T-helper 2 cell (primary cell): ENCODE measurements at places on chromosomes 3 and 15.

DNA sequence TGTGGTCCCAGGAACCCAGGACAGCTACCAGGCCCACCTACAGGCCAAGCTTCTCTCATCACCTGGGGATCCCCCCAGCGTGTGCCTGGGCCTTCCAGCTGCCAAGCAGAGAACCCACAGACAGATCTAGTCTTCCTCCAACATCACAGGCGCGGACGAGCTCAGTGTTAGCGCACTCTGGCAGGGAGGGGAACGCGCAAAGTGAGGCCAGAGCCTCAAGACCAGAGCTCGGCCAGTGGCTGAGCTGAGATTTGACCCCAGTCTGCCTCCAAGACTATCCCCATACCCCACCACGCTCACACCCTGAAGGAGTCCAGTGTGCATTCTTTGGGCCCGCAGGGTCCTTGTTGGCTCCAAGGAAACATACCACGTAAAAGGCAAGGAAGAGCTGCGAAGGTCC lies 5.1 kb downstream of the MFGE8 start:
- DNase-seq, result no peak

GRCh38 chr15:69138963-69139362 lies 21.5 kb upstream of the GLCE start:
- DNase-seq, result no peak

GRCh38 chr3:129890125-129890524 lies 3.4 kb downstream of the TMCC1 start:
- DNase-seq, result no peak

- DNase-seq, result no peak
Observed at GRCh38 chr3:153138276-153139210, 23.5 kb upstream of the RAP2B start.

GRCh38 chr3:52311576-52312119 lies 4.5 kb upstream of the DNAH1 start:
- DNase-seq, result no peak

- DNase-seq, result no peak
Observed at GRCh38 chr3:10519236-10519635, 13.8 kb upstream of the ATP2B2 start.

GRCh38 chr3:47379411-47379899 lies 1.4 kb upstream of the PTPN23 start:
- DNase-seq, result no peak

DNA sequence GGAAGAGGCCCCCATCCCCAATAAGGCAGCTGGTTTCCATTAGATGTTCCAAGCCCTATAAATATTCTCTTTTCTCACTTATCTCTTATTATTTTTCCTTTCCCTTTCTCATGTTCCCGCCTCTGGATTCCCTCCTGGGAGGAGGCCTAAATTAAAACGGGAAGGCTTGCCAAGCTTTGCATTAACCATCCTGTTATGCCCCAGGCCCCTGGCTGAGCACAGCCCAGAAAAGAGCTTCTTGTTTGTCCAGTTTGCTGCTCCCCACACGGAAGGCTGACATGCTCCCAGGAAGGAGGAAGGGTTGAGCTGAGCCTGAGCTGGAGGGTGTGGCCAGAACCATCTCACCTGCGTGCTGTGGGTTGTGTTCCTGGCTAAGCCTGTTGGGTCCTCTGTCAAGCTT lies 63.1 kb upstream of the BOC start:
- DNase-seq, result no peak

- DNase-seq, result no peak
Observed at GRCh38 chr15:79128556-79128955, 38.0 kb upstream of the RASGRF1 start.

GRCh38 chr3:72615776-72616175 lies 232.5 kb downstream of the SHQ1 start:
- DNase-seq, result no peak

GRCh38 chr3:98563661-98564281 lies 29.6 kb downstream of the CPOX start:
- DNase-seq, result no peak

- no peak for DNase-seq
Observed at GRCh38 chr15:41792000-41792637, 17.8 kb downstream of the MAPKBP1 start.

DNA sequence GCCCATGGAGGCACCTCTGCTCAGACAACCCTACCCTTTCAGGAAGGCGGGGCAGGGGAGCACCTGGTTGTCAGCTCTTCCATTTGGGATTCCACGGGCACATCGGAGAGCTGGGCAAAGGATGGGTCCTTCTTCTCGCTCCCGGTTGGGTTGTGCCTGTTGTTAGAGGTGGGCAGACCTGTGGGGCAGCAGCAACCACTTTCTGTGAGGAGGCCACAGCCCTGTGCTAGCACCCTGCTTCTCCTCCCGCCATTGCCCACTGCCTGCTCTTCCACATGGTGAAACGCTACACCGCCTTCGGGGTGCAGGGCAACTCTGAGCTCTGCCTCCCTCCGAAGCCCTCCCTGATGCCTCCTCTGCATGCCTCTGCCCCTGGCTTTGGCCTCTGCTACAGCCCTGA lies 7.0 kb upstream of the HHATL start:
- no peak for DNase-seq

GRCh38 chr3:156586905-156587759 lies 32.2 kb upstream of the SSR3 start:
- no peak for DNase-seq

GRCh38 chr3:19348941-19349564 lies 200.7 kb downstream of the KCNH8 start:
- DNase-seq, result no peak

- DNase-seq, result no peak
Observed at GRCh38 chr3:123667784-123668183, 82.9 kb upstream of the HACD2 start.

- no peak for DNase-seq
Observed at GRCh38 chr15:90060797-90061196, 41.5 kb downstream of the IDH2 start.

GRCh38 chr3:14847613-14848541 lies 29.1 kb downstream of the FGD5 start:
- DNase-seq, result no peak

DNA sequence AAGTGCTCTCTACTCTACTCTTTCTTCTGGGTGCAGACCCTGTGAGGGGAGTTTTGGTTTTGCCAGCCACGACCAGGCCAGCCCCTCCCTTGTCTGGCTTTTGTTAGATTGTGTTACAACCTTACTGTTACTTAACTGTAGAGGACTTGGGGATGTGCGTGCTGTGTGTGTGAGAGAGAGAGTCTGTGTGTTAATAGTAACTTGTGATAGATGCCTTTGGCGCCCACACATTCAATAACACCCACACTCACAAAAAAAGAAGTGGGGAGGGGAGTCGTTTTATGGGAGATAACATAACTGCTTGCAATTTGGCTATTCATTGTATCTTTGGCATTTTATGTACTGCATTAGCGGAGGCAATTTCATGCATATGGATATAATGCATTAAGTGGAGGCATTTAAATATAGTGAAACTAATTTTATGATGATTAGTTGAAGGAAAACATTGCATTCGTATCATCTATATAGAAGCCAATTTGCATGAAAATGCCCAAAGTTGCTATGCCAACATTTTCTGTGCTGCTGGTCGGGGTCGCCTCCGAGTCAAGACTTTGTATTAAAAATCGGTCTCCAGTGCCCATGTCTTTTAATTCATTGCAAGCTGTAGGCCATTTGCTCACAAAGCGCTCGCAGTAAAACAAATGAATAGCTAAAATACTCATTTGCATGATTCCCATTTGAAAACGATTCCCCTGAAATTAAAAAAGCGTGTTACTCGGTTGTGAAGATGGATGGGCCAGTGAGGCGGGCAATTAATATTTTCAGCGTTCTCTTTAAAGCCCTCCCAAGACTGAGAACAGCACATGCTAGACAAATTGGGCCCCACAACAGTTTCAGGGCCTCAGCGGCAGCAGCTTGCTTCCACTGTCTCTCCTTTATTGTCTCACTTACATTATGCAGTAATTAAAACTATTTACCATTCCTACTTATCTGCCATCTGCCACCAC lies 158.5 kb upstream of the SMAD3 start:
- no peak for DNase-seq

GRCh38 chr3:44842376-44842775 lies 19.3 kb upstream of the TMEM42 start:
- DNase-seq, result no peak

DNA sequence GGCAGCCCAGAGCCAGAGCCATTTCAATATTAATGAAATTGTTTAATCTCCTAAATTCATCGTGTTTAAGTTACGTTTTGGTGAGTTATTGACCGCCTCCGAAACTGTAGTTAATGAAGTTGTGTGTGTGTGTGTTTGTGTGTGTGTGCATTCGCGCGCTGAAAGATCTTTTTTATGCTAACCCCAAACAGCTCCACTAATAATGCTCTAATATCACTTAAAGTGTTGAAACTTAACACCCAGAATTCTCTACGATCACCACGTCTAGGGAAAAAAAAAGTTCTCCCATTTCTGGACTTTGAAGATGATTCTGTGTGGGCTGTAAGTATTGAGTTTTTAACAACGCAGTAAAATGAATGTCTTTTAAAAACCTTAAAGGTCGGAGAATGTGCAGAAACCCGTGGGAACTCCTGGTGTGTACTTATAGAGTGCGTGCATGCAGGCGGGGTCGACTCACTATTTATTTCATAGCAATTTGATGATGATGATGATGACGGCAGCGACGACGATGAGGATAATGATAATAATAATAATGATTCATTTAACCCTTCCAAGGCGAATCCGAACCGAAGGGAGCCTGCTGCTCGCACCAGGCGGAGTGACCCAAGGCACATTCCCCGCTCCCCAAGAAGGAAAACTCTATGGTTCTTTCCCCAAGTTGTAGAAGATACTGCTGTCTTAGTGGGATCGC lies 1.4 kb upstream of the FOXB1 start:
- DNase-seq, result no peak

DNA sequence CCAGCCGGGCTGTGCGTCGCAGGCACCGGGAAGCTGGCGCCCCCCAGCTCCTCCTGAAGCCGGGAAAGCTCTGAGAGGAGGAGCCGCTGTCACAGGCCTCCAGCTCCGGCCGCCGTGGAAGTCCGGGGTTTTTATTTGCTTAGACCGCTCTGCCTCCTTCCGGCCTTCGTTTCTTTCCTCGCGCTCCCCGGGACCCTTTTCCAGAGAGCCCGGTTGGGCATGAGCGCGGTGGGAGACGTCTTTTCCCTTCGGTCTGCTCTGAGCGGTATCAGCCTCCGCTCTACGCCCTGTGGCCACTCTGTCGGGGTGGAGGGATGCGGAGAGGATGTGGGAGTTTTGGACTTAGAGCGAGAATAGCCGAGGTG lies 559 bp downstream of the SENP5 start:
- DNase-seq, result no peak

DNA sequence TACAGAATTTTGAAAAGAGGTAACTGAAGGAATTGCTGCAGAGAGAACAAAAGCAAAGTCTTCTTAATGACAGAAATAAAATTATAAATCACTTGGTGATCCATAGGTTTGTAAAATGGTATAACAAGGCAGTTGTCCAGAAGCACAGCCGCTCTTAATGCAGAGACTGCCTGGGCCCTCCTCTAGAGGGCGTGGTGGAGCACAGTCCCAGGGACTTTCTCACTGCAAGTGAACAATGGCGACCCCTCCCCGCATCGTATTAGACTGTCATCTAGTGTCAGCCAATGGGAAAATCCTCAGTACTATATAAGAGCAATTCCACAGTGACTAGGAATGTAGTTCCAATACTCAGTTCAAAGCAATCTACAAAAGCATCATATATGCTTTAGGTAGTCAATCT lies 26.4 kb upstream of the ZBED2 start:
- no peak for DNase-seq

DNA sequence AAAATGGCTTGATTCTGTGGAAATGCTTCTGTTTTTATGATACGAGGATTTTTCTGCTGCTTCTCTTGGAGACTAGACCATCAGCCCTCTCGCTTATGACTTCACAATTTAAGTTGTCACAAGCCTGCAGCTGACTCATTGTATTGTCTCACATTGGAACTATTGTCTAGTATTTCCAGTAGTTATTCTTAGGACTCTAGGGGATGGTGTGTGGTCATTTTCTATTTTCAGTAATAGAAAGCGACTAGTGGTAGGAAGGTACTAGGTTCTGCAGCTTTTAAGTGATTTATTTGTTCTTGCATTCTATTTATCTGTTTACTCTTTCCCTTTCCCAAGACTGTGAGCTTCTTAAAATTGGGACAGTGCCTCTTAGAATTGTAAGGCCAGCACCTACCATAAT lies 66.3 kb upstream of the CRTC3 start:
- no peak for DNase-seq

DNA sequence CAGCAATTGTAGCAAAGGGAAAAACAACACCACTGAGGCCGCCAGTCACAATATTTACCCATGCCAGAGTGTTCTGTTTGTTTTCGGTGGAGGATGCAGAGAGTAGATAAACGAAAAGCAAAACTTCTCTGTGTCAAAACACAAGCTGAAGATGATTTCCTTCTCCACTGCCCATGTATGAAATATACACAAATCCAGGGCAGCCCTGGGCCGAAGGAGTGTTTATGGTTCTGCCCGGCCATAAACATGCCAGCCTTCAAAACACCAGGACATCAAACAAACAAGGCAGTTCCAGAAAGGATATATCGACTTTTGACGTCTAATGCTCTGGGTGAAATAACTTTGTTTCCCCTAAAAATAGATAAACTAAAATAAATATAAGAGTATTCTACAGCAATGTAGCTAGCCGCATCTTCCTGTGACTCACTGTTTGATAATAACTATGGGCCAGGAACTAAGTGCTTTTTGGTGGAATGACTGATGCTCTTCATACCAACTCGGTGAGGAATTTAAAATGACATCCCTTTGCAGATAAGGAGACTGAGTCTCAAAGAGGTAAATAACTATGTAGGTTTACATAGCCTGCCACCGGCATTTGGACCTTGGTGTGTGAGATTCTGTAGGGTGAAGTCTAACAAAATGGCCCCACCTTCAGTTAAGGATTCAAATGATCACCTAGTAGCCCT lies 82.8 kb downstream of the MAGI1 start:
- no peak for DNase-seq

GRCh38 chr3:37554364-37554763 lies 307.3 kb upstream of the CTDSPL start:
- DNase-seq, result no peak

- DNase-seq, result no peak
Observed at GRCh38 chr3:86175593-86176444, 815.1 kb downstream of the VGLL3 start.

GRCh38 chr3:141231952-141232823 lies 563 bp downstream of the PXYLP1 start:
- no peak for DNase-seq

GRCh38 chr3:190227064-190227463 lies 95.2 kb downstream of the CLDN1 start:
- no peak for DNase-seq
